ENCODE measurements at places on chromosomes 16 and 17.
A peak's percentile ranks its signal among the peaks of the same experiment; 100 is the strongest.

- no peak for DNase-seq
Observed at GRCh38 chr17:47993031-47993564, 22.2 kb downstream of the CDK5RAP3 start.

- no peak for DNase-seq
Observed at GRCh38 chr16:19722269-19722952, 4.3 kb downstream of the IQCK start.

- no peak for DNase-seq
Observed at GRCh38 chr16:66254106-66254505, 112.4 kb upstream of the CDH5 start.

GRCh38 chr16:78900966-78901365 is 699.6 kb downstream of the MAF start:
- no peak for DNase-seq

GRCh38 chr17:58520843-58521430 is 6.5 kb upstream of the MTMR4 start:
- no peak for DNase-seq

DNA sequence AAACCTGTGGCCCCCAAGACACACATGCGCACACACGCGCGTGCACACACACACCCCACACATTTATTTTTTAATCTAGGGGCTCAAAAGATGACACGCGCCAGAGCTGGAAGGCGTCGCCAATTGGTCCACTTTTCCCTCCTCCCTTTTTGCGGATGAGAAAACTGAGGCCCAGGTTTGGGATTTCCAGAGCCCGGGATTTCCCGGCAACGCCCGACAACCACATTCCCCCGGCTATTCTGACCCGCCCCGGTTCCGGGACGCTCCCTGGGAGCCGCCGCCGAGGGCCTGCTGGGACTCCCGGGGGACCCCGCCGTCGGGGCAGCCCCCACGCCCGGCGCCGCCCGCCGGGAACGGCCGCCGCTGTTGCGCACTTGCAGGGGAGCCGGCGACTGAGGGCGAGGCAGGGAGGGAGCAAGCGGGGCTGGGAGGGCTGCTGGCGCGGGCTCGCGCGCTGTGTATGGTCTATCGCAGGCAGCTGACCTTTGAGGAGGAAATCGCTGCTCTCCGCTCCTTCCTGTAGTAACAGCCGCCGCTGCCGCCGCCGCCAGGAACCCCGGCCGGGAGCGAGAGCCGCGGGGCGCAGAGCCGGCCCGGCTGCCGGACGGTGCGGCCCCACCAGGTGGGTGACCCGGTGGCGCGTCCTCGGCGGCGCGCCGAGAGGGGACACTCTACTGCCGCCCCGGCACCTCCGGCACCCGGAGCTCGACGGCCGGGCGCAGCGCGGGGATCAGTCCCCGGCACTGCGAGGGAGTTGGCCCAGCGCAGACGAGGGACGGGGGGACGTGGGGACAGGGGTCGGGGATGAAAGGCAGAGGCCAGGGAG is at the start of gene STAT5A:
Gene STAT5A (plus strand): TSS at position 522 of the 826 bp plus-strand sequence. CDS start 914 bp downstream, outside the sequence.
- peak; percentile 85 for DNase-seq

DNA sequence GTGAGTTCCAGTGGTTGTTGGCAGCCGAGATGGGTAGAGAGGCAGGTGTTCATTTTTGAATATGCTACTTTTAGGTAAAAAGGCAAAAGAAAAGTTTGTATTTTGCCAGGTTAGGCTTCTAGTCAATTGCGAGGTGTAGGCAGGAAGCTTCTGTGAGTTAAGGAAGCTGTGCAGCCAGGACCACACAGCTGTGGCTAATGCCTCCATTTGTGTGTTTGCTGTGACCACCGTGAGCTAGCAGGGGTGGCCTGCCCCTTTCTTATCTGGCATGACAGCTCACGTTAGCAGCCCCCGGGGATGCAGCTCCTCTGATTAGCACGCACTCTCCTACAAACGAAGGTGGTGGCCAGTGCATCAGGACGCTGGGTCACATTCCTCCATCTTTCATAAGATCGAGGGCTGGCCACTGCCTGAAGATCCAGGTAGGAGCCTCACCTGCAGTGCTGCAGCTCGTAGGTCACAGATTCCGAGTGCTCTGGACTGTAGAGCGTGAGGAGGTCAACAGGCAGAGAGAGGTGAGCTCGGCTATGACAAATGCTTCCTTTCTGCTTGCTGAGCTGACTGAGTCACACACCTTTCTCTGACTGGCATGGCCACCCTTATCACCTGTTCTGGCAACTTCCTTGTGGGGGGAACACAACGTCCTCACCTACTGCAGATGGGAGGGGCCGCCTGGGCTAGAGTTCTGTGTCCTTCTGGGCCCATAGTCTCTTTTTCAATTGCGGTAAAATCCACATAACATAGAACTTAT is 244.4 kb downstream of the HS3ST3B1 start:
- DNase-seq = no peak

- no peak for DNase-seq
Observed at GRCh38 chr16:48168075-48168474, 12.3 kb upstream of the ABCC12 start.

- DNase-seq = no peak
Observed at GRCh38 chr17:4623249-4623648, 18.2 kb downstream of the ALOX15 start.

DNA sequence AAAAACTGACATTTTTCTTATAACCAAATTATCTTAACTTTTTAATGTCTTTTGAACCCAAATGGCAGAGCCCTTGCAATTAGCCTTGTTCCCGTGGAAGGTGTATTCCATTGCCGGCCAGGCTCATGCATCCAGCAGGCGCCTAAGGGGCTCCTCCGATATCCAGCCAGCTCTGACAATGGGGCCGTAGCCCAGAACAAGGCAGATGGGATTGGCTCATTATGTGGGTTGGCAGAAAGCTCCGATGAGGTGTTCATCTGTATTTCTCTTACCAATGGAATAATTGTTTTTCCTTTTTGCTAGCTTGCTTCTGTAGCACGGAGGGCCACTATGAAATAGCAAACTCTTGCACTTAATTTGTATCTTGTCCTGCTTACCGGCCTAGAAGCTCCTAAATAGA is 208.2 kb upstream of the CHMP6 start:
- no peak for DNase-seq

Data from CD4-positive, alpha-beta T cell treated with Interleukin-12 subunit alpha and Interleukin-12 subunit beta, for 1 hour (primary cell).